ENCODE measurements at places on chromosomes 5 and 9.

- no peak for DNase-seq
Measured at GRCh38 chr5:42948961-42949347, 91.2 kb downstream of the ANXA2R start.

DNA sequence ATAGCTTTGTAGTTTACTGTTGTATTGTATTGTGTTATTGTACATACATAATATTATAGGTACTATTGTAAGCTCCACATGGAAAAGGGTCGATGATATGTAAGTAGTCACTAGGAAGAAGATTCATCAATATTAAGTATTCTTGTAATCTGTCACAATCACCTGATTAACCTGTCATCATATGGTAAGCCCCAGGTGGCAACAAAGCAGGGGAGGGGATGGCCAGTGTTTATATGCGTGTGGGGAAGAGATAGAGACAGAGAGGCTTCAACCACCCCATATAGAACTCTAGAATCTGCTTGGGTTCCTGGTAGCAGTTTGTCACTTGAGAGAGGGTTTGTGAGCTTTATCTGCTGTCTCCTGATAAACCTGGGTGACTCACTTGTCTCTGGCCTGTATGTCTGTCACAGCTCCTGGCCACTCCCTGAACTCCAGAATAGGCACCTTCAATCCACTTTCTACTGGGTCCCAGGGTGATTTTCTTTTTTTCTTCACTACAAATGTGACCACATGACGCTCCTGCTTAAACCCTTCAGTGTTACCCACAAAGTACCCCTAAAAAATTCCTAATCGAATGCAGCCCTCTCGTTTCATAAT lies 48.9 kb upstream of the CPEB4 start:
- no peak for DNase-seq

- DNase-seq: no peak
Measured at GRCh38 chr9:116336133-116336862, 182.7 kb downstream of the PAPPA start.

DNA sequence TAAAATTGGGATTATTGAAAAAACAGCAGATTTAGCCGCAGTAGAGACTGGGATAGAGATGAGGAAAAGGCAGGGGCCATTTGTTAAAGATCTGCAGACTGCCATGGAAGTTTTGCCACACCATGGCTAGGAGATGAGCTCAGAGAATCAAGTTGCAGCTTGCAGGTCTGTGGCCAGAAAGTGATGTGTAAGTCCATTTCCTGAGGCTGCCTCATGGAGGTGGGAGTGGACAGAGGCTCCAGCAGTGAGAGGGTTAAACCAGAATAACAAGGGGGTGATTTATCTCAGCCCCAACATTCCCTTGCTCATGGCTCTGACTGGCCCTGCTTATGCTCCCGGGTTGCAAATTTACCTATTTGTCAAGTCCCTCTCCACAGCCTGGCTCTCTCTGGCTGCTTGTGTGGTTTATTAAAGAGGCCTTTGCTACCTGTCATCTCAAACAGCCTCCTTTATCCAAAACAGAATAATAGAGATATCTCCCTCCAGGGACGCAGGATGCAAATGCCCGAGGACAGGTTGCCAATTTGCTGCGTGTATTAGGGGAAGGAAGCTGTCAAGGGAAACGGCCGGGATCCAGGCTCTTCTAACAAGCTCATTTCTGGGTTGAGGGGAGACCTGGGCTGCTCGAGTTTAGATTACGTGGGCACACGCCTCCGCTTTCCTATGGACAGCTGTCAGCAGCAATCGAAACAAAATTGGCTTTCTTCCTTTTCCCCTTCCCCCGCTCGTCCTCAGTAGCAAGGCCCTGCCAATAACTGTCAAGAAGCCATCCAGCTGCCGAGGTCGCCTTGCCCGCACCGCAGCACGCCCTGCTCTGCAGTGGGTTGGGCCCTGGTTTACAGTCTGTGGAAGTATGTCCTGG lies 72.8 kb upstream of the PITX1 start:
- DNase-seq: no peak

DNA sequence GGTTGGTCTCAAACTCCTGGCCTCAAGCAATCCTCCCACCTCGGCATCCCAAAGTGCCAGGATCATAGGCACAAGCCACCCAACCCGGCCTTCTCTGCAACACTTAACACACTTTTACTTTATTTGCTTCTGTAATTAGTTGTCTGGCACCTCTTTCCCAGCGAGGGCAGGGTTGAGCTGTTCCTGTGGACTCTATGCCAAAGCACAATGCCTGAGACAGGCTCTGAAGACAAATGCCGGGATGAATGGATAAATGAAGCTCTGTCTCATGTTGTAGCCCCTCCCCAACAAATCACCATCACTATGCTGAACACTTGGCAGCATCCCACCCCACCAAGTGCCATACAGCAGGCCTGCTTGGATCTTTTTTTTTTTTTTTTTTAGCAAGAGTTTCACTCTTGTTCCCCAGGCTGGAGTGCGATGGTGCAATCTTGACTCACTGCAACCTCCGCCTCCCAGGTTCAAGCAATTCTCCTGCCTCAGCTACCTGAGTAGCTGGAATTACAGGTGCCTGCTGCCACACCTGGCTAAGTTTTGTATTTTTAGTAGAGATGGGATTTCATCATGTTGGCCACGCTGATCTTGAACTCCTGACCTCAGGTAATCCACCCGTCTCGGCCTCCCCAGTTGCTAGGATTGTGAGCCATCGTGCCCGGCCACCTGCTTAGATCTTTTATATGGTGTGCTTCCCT lies 21.3 kb downstream of the GPX3 start:
- no peak for DNase-seq

DNA sequence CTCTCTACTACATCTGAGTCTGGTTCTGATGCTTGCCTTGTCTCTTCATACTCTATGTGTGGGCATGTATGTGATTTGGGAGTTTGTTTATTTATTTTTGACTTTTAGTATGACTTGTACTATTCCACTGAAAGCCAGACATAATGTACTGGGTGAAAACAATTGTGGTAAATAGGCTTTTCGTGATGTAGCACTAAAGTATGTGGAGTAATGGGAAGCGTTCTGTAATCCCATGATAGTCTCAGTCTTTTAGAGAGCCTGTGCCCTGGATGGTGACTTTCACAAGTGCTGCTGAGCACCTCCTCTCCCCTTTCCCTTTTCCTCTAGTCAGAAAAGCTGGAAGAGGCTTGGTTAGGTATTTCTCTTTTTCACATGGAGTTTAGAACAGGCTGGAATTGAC lies 85.8 kb upstream of the S1PR3 start:
- DNase-seq: no peak

DNA sequence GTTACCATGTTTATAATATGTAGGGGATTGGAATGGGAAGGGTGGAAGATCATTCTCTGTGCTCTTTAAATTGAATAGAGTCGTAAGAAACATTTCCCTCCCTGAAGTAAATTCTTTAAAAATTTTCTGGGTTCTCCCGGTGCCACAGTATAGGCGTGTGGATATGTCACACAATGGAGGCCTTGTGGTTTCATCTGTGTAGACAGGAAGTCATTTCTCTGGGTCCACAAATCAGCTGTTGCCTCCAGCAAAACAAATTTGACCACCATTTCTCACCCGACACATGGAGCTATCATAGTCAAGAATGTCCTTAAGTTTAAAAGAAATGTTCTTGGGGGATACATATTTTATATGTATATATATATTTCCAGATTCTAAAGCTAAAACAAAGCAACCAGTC lies 17.4 kb downstream of the CEP78 start:
- DNase-seq: no peak

GRCh38 chr5:123537256-123537655 lies 25.3 kb downstream of the CSNK1G3 start:
- DNase-seq: no peak

GRCh38 chr5:61496860-61497259 lies 164.8 kb downstream of the ZSWIM6 start:
- no peak for DNase-seq

GRCh38 chr5:61575103-61575502 lies 243.0 kb downstream of the ZSWIM6 start:
- no peak for DNase-seq

DNA sequence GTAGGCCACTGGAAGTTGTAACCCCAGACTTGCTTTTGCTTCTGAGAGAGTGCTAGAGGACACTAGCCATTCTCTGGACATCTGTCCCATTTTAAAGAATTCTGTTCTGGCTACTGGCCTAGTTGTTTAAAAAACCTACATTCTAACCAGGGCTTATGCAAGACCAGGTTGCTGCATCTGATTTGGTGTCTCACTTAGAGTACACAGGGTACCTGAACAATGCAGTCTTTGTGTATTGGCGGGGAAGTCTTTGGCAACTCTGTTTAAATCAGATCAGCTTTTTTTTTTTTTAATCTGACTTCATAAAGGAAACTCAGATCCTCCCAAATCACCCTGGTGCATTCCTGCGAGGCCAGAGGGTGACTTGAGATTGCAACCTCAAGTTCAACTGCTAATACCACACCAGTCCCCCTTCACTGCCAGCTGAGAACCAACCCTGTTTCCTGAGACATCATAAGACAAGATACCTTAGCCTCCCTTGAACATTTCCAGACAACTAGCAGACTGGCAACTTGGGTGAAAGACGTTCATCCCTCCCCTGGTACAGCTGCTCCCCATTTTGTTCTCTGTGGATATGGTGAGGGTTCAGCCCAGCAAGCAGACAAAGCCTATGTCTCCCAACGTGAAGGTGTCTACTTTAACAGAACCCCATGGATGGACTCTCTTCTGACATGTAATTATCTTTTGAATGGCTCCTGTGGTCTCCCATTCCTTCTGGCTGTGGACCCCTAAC lies 27.0 kb downstream of the SKP1 start:
- no peak for DNase-seq

DNA sequence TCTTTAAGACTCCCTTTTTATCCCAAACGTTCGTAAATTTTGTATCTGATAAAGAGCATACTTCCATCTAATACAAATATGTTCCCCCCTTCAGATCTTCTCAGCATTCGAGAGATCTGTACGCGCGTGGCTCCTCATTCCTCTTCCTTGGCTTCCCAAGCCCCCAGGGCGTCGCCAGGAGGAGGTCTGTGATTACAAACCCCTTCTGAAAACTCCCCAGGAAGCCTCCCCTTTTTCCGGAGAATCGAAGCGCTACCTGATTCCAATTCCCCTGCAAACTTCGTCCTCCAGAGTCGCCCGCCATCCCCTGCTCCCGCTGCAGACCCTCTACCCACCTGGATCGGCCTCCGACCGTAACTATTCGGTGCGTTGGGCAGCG lies 19.9 kb downstream of the CDKN2A start:
- DNase-seq: no peak

DNA sequence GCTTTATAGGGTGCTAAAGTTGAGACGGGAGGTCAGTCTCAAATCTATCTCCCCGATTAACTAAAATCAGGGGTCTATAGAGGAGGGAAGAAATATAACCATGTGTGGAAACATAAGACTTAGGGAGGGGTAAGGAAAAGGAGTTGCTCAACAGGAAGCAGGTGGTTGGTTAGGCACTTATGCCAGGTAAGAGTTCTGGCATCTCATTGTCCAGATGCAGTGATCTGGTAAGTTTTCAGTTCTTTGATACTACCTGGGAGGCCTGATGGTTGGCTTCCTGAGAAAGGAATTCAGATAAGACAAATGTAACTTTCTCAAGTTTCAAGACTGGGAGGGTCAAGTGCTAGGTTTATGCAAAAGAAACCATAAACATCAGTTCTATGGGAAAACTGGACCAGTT lies 47.7 kb downstream of the CERT1 start:
- no peak for DNase-seq

- no peak for DNase-seq
Measured at GRCh38 chr9:113589407-113589806, 125.9 kb downstream of the RGS3 start.

- DNase-seq: no peak
Measured at GRCh38 chr5:14896131-14896530, 24.6 kb upstream of the ANKH start.

- no peak for DNase-seq
Measured at GRCh38 chr5:135219868-135220267, 179.2 kb downstream of the MACROH2A1 start.

DNA sequence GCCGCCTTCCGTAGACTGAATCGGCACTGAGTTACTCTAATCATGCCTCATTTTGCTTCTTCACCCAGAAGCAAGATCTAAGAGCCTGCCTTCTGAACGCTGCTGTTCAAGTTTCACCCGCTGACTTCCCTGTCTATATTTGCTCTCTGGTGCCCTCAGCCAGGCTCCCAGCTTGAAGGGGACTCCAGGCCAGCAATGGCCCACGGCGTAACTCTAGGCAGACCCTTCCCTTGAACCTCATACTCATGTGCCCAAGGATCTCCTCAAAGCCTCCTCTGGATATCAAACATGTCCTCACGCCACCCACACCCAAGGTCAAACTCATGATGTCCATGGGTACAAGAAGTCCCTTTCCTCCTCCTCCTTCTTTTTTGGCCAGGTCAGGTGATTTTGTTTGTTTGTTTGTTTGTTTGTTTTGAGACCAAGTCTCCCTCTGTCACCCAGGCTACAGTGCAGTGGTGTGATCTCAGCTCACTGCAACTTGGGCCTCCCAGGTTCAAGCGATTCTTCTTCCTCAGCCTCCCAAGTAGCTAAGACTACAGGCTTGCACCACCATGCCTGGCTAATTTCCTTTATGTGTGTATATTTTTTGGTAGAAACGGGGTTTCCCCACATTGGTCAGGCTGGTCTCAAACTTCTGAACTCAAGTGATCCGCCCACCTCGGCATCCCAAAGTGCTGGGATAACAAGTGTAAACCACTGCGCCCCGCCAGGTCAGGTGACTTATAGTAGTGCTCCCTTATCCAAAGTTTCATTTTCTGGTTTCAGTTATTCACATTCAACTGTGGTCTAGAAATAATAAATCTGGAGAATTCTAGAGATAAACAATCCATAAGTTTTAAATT lies 239.0 kb downstream of the SYK start:
- no peak for DNase-seq

- DNase-seq: peak; percentile 48
Measured at GRCh38 chr5:132294728-132295504, 722 bp downstream of the SLC22A4 start.

DNA sequence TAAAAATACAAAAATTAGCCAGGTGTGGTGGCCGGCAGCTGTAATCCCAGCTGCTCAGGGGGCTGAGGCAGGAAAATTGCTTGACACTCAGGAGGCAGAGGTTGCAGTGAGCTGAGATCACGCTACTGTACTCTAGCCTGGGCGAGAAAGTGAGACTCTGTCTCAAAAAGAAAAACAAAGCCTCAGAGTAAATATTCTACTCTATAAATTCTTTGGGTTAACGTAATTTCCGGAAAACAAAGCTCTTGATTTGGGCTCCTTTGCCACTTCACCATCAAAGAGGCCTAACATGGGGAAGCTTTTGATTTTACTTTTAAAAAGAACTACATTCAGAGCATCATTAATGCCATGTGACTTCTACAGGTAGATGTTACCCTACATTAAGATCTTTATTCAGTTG lies 103.1 kb downstream of the SERINC5 start:
- DNase-seq: no peak

Data from omental fat pad (tissue), 4 donors.